ENCODE measurements at places on chromosomes 2 and 18.

GRCh38 chr18:43777636-43778304 is 500.5 kb upstream of the SYT4 start:
- DNase-seq, result no peak

- DNase-seq, result no peak
Observed at GRCh38 chr2:112867701-112868631, 31.4 kb upstream of the IL1B start.

- DNase-seq, result no peak
Observed at GRCh38 chr2:39356922-39357639, 80.0 kb downstream of the MAP4K3 start.

- no peak for DNase-seq
Observed at GRCh38 chr2:143720095-143720664, 591.0 kb downstream of the ARHGAP15 start.

DNA sequence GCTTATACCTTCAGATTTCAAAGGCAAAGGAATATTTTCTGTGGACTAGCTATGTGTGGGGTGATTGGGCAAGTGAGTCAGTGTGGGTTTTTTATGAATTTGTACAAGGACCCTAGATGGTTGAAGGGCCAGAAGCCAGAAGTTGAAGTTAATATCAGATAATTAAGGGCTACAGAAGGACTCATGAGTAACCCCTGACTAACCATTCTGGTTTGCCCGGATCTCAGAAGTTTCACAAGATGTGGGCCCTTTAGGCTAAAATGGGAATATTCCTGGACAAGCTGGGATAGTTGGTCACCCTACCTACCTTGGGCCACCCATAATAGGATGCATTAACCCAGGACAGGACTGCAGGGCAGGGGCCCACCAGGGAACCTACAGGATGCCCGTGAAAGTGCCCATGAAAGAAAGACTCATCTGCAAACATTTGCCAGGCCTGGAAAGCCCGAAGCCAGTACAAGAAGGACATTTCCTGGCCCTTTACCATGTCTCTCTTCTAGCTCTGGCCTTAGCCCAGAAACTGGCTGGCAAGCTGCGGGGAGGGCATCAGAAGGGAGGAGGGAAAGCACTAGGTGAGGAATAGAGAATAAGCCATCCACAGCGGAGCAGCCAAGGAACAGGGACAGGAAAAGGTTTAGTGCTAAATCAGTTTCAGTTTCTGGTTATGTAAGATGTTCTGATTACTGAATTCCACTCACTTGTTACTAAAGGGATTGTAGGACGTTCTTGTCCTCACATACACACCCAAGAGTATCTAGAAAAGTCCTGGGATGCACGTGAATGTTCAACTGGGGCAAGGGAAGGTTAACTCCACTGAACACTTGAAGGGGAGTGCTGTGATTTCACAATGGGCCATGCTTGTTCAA is 33.6 kb downstream of the GCG start:
- DNase-seq, result no peak

GRCh38 chr18:70015127-70015526 is 67.5 kb upstream of the CD226 start:
- DNase-seq, result no peak

DNA sequence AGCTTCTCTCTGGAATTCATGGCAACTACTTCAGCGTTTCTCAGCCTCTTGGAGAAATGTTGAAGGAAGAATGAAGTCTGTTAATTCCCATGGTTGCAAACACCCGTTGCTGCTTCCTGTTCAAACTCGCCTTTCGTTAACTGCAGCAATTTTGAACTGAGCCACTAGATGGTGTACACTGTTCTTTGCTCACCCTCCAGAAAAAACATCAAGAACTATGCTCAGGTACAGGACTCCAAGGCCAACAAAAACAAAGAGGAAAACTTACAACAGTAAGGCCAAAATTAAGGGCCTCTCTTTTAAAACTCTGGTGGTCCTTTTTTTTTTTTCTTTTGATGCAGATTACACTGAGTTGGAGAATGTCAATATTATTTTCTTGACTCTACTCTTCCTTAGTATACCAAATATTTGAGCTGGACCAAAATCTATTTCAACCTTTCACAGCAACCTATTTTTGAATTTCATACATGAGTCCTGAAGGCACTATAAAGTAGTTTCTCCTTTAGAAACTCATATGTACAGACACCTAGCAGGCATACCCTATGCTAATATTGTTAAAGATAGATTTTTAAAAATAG is 58.2 kb downstream of the KLHL14 start:
- DNase-seq, result no peak

Data from activated CD4-positive, CD25-positive, alpha-beta regulatory T cell (primary cell).